ENCODE measurements at places on chromosomes 13 and 19. TPM values are rescaled to one million over a fixed set of nuclear protein-coding genes. Genes with fewer than 3 reads are reported as not detected.

Gene LNX2
- 4.7 TPM for total RNA-seq

Gene ATP11A
- 10.9 TPM for total RNA-seq

Gene PODNL1
- total RNA-seq = 1.2 TPM

Gene CEBPA
- total RNA-seq = 5.1 TPM

Gene MYH14
- total RNA-seq = 4.4 TPM

Gene IGFL2
- 1.3 TPM for total RNA-seq

Measured in A549 treated with dexamethasone at 1 μM for 4 hours (cell line).